ENCODE measurements at places on chromosomes 7 and 10. TPM values are rescaled to one million over a fixed set of nuclear protein-coding genes. Genes with fewer than 3 reads are reported as not detected.

- H3K27me3 ChIP-seq: peaks cover 16% of the 10 kb centered on the region
- peaks cover 31% of the 10 kb centered on the region for H3K4me1 ChIP-seq
- DNase-seq: no peak
- peak overlapping the region; percentile 53 for H3K4me3 ChIP-seq
- H3K36me3 ChIP-seq: no peaks in the 10 kb centered on the region
These were observed 453 bp upstream of the GALNT17 start for GRCh38 chr7:71131256-71132126.

GRCh38 chr10:104351919-104352318, 1.7 kb upstream of the CFAP58 start:
- peak overlapping the region; percentile 86 for H3K27ac ChIP-seq

DNA sequence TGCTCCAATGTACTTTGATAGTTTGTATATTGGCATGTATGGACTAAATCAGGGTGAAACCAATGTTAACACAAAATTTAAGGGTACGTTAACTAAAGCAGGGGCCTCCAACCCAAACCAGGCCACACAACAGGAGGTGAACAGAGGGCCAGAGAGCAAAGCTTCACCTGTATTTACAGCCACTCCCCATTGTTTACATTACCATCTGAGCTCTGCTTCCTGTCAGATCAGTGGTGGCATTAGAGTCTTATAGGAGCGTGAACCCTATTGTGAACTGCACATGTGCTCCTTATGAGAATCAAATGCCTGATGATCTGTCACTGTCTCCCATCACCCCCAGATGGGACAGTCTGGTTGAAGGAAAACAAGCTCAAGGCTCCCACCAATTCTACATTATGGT, 62.0 kb upstream of the SCIN start:
- H3K36me3 ChIP-seq: no peaks in the 10 kb centered on the region
- DNase-seq: no peak
- H3K27ac ChIP-seq: no peak overlapping the region
- no peak overlapping the region for H3K4me3 ChIP-seq
- H3K4me1 ChIP-seq: no peaks in the 10 kb centered on the region
- H3K27me3 ChIP-seq: no peaks in the 10 kb centered on the region

DNA sequence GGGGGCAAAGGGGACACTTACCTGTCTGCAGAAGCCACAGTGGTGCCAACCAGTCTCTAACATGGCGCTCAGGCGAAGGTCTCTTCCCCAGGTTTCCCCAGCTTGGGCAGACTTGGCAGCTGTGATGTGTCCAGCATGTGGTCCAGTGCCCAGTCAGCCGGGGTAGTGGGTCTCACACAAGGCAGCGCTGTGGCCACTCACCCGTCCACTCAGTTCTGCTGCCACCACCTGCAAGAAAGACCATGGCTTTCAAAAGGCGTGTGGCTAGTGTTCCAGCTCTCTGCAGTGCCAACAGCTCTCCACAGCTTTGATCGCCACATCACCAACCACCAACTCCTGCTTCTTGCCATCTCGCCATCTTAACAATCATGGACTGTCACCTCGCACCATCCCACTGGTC, 259.6 kb downstream of the USP6NL start:
- H3K36me3 ChIP-seq: no peaks in the 10 kb centered on the region
- H3K4me3 ChIP-seq: no peak overlapping the region
- no peak for DNase-seq
- no peaks in the 10 kb centered on the region for H3K4me1 ChIP-seq
- no peaks in the 10 kb centered on the region for H3K27me3 ChIP-seq

DNA sequence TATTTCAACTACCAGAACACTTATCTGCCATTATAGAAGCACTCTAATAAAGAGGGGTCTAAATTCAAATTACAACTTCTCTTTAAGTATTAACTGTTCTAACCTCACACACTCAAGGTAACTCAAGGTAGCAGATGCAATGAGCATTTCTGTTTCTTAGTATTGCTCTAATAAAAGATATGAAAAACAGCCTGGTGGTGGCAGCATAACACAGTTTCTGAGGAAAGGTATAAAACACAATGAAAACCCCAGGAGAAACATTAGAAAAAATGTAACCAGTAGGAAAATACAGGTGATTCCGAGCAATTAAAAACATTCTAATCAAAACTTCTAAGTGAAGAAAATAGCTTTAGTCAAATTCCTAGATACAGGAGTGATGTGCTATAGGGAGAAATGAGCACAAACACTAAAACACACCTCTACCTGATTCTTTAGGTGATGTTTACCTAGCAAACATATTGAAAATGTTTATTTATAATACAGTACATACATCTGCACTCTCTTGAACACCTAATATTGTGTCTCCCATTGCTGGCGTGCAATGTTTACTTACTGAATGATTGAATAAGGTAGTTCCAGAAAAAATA, 3.5 kb downstream of the MKRN1 start:
- H3K4me3 ChIP-seq: no peak overlapping the region
- peaks cover 8% of the 10 kb centered on the region for H3K36me3 ChIP-seq
- no peaks in the 10 kb centered on the region for H3K27me3 ChIP-seq
- DNase-seq: no peak
- no peak overlapping the region for H3K27ac ChIP-seq

PRKG1 gene
- 29.6 TPM for total RNA-seq

DNA sequence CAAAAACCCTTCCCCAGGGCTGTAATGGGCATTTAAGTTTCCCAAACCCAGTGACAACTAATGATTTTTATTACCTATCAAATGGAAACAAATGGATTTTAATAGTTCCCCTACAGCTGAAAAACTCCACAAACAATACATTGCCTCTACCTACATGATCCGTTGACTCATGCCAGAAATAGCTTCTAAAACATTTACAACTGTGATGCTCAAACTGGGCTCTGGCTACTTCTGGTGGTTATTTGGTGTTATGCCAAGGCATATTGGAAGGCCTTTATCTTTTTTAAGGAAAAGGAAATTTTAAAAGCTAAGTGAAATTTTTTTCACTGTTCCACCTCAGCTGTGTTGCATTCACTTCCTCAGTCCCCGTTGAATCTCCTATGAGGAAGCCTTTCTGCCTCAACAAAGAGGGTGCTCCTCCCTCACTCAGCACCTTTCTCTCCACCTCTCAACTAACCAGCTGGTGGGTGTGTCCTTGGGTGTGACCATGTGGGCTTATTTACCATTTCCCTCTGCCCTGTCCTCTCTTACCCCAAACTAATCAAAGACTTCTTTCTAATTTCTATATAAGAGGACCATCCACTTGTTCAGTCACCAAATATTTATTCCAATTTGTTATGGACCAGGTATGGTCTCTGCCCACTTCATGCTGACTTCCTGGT, 82.9 kb downstream of the PRTFDC1 start:
- H3K4me3 ChIP-seq: no peak overlapping the region
- H3K27me3 ChIP-seq: no peaks in the 10 kb centered on the region
- H3K27ac ChIP-seq: no peak overlapping the region
- H3K4me1 ChIP-seq: peaks cover 7% of the 10 kb centered on the region
- no peaks in the 10 kb centered on the region for H3K36me3 ChIP-seq
- DNase-seq: no peak

GPR26 gene
- total RNA-seq: not detected

GRCh38 chr10:1253523-1254353, 197.6 kb downstream of the WDR37 start:
- H3K4me1 ChIP-seq: no peaks in the 10 kb centered on the region
- no peak for DNase-seq
- no peak overlapping the region for H3K4me3 ChIP-seq
- H3K27ac ChIP-seq: no peak overlapping the region
- no peaks in the 10 kb centered on the region for H3K27me3 ChIP-seq

- no peaks in the 10 kb centered on the region for H3K36me3 ChIP-seq
- H3K4me1 ChIP-seq: peaks cover 6% of the 10 kb centered on the region
- H3K27me3 ChIP-seq: no peaks in the 10 kb centered on the region
- no peak overlapping the region for H3K27ac ChIP-seq
These were observed 30.9 kb upstream of the KLHL7 start for GRCh38 chr7:23074443-23075261.

DNA sequence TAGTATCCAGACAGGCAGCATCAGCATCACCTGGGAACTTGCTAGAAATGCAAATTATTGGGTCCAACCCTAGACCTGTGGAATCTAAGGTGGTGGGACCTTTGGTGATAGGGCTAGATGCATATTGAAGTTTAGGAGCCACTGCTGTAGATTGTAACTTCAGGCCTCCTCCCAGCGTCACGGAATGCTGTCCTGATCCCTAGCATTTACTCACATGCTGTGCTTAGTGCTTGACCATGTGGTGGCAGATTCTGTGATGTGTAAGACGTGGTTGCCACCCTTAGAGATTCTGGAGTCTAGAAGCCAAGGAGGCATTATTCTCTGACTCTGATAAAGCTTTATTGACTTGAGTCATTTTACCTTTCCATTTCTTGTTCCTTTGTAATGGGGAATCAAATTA, 13.5 kb downstream of the AHR start:
- no peak for DNase-seq
- H3K4me1 ChIP-seq: peaks cover 45% of the 10 kb centered on the region
- H3K27me3 ChIP-seq: no peaks in the 10 kb centered on the region
- H3K4me3 ChIP-seq: no peak overlapping the region

GRCh38 chr7:102908676-102909075, 4.1 kb upstream of the LRRC17 start:
- no peak overlapping the region for H3K27ac ChIP-seq
- no peak for DNase-seq
- no peak overlapping the region for H3K4me3 ChIP-seq

ABCC2 gene
- total RNA-seq: 0.46 TPM

PNLIPRP3 gene
- 0.22 TPM for total RNA-seq

NDUFA5 gene
- total RNA-seq: 21.1 TPM

- peaks cover 23% of the 10 kb centered on the region for H3K4me1 ChIP-seq
- no peak overlapping the region for H3K4me3 ChIP-seq
- H3K36me3 ChIP-seq: no peaks in the 10 kb centered on the region
These were observed 155.6 kb downstream of the TAX1BP1 start for GRCh38 chr7:27895551-27895950.

GRCh38 chr10:78803710-78804109, 265.1 kb upstream of the ZMIZ1 start:
- DNase-seq: no peak
- no peaks in the 10 kb centered on the region for H3K36me3 ChIP-seq
- H3K4me1 ChIP-seq: peaks cover 40% of the 10 kb centered on the region

SDK1 gene
- total RNA-seq: 11.6 TPM

GRCh38 chr10:100515612-100516011, 4.0 kb downstream of the SEC31B start:
- H3K4me3 ChIP-seq: no peak overlapping the region
- H3K36me3 ChIP-seq: no peaks in the 10 kb centered on the region
- no peak overlapping the region for H3K27ac ChIP-seq
- no peak for DNase-seq

GRCh38 chr7:151540146-151540545, 20.5 kb upstream of the RHEB start:
- no peaks in the 10 kb centered on the region for H3K4me1 ChIP-seq
- H3K27ac ChIP-seq: no peak overlapping the region
- no peak for DNase-seq
- H3K4me3 ChIP-seq: no peak overlapping the region
- H3K27me3 ChIP-seq: no peaks in the 10 kb centered on the region
- H3K36me3 ChIP-seq: no peaks in the 10 kb centered on the region

DNA sequence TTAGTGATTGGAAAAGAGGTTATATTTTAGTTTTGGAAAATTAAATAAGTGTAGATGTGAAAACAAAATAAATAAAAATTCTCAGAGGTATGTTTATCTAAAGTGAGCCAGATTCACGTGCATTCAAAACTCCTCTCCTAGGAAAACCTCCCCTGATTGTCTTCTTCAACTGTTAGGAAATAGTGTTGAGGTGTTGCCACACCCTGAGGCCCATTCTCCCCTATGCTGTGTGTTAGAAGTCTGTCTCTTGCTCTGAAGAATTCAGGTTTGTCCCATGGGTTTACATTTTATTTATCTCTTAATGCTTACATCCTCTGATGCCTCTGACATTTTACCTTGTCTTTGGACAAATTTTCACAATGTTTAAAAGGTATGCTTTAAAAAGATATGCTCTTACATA, 40.3 kb downstream of the PTPRE start:
- DNase-seq: no peak
- no peak overlapping the region for H3K27ac ChIP-seq
- H3K36me3 ChIP-seq: no peaks in the 10 kb centered on the region
- H3K4me1 ChIP-seq: peaks cover 22% of the 10 kb centered on the region
- H3K27me3 ChIP-seq: no peaks in the 10 kb centered on the region

ZNF365 gene
- 1.0 TPM for total RNA-seq

DNA sequence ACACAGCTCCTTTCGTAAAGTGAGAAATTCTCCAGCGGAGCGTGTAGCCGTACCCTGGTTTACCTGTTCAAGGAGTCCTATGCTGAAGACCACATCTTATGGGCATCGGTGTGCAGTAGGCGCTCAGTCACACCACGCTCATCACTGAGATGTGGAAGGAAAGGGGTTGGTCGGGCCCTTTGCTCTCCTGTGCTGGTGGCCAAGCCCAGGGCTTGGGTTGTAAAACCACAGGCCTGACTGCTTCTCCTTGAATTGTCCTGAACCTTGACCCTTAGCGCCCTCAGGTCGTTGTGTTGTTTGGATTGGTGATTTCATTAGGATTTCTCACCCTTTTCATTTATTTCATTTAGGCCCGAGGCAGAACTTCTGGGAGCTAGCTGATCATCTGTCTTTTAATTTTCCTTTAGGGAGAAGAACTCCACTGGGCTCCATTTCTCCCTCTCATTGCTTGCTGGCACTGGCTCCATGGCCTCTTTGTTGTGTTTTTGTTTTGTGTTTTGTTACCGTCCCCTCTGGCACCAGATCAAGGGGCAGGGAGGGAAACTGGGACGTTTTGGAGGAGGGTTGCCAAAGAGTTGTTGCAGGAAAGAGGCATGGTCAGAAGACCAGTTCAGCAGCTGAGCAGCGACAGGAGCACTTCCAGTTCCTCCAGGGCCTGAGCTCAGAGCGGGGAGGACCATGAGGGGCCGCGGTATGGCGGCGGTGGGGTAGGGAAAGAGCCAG, 511.4 kb upstream of the GALNT17 start:
- no peaks in the 10 kb centered on the region for H3K27me3 ChIP-seq
- no peaks in the 10 kb centered on the region for H3K36me3 ChIP-seq
- H3K4me1 ChIP-seq: no peaks in the 10 kb centered on the region
- H3K4me3 ChIP-seq: no peak overlapping the region
- no peak overlapping the region for H3K27ac ChIP-seq

CRHR2 gene
- not detected for total RNA-seq

DNA sequence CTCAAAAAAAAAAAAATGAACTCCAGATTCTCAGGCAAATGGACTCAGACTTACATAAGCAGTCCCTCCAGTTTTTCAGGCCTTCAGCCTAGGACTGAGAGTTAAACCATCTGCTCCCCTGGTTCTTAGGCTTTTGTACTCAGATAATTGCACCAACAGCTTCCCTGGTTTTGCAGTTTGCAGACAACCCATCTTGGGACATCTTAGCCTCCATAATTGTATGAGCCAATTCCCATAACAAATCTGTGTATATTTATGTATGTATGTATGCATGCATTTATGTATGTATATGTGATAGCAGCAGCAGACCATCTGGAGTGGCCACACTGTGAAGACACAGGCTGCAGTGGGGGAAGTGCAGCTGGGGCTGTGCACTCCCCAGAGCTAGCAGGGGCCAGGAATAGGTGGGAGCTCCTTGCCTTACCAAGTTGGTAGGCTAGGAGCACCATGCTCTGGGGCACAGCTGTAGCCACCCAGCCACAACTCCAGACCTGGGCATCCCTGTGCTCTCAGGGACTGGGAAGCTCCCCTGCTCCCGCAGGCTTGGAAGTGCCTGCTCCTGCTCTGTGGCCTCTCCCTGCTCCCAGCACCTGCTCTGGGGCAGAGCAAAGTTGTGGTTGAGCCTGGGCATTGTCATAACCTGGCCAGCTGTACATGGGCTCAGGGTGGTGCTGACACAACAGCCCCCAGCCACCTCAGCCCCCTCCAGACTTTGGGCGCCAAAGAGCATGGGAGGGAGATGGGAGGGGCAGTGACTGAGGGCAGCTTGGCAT, 8.9 kb upstream of the KLHL7 start:
- H3K27ac ChIP-seq: no peak overlapping the region
- H3K27me3 ChIP-seq: no peaks in the 10 kb centered on the region
- DNase-seq: no peak
- H3K36me3 ChIP-seq: no peaks in the 10 kb centered on the region
- no peaks in the 10 kb centered on the region for H3K4me1 ChIP-seq
- no peak overlapping the region for H3K4me3 ChIP-seq

CCL24 gene
- 7.6 TPM for total RNA-seq
